Fibroblast of upper back skin (primary cell): ENCODE measurements at places on chromosomes 3 and 15.
A peak's percentile ranks its signal among the peaks of the same experiment; 100 is the strongest.

DNA sequence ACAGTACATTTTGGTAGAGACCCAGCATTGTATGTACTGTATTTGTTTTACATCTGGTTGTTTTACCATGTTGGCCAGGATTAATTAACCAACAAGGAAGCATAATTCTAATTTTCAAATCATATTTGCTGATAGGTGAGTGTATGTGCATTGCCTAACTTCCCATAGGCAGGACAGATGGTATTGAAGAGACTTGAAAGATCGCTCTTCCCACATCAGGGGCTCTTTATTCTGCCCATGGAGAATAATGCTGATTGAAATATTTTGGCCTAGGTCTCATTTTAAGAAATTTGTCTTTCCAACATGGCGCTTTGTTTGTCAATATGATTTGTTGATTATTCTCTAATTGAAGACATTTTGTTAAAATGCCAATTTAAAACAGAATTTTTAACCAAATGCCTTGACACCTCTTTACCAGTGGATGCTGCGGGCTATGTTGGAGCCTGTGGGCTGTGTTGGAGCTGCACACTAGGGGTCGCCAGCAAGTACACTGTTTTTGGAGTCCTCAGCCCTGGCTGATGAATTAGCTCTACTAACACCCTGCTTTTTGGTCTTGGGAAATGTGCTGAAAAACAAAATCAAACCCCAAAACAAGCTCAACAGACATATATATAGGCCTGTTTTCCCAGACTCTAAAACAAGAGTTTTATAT lies 5.3 kb downstream of the P2RY12 start:
- no peak for DNase-seq

GRCh38 chr3:117278424-117279190 lies 569.0 kb downstream of the TUSC7 start:
- DNase-seq, result peak; percentile 12

- no peak for DNase-seq
Measured at GRCh38 chr15:38611228-38611627, 46.6 kb upstream of the RASGRP1 start.

DNA sequence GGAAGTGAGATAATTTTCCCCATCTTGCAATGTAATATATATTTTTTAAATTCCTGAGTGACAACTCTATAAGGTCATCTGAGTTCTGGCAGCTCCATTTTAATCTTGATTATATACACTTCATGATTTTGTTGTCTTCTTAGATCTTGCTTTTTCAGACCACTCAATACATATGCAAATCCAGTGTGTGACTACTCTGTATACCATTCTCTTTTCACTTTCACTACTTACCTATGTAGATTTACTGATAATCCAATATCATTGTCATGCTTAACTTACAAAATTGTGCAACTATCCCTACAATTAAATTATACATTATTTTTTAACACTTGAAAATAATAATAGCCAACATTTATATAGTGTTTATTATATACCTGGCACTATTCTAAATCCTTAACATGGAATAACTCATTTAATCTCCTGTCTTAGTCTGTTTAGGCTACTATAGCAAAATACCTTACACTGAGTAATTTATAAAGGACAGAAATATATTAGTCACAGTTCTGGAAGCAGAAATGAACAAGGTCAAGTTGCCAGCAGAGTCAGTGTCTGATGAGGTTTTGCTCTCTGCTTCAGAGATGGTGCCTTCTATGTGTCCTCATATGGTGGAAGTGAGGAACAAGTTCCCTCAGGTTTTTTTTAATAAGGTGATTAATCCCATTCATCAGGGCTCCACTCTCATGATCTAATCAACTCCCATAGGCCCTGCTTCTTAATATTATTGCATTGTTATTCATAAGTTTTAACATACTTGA lies 338.5 kb downstream of the TUSC7 start:
- no peak for DNase-seq

- DNase-seq, result no peak
Measured at GRCh38 chr3:42476225-42477125, 26.0 kb upstream of the VIPR1 start.

GRCh38 chr3:36824443-36824842 lies 60.1 kb upstream of the DCLK3 start:
- no peak for DNase-seq

GRCh38 chr3:129230311-129231019 lies 18.9 kb upstream of the COPG1 start:
- DNase-seq, result peak; percentile 73

DNA sequence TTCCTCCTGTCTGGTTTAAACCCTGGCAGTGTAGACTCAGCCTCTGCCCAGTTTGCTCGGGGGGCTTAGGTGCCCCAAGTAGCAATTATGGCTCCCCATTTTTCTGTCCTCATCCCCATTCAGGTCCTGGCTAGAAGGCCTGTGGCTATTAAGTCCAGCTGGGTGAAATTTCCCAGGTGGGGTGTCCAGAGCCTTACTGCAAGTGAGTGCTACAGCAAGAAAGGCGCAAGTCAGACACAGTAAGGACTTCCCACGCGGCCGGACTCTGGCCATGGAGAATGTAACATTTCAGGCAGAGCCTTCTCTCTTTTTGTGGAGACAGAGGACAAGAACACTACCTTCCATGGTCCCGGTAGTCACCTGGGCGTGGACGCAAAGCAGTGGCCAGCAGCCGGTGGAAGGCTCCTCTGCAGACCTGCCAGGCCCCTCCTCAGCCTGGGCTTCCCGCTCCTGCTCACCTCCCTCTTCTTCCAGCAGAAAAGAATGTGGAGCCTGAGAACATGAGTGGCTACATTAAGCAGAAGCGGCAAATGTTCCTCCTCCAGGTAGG lies 23.3 kb downstream of the CFAP100 start:
- no peak for DNase-seq

DNA sequence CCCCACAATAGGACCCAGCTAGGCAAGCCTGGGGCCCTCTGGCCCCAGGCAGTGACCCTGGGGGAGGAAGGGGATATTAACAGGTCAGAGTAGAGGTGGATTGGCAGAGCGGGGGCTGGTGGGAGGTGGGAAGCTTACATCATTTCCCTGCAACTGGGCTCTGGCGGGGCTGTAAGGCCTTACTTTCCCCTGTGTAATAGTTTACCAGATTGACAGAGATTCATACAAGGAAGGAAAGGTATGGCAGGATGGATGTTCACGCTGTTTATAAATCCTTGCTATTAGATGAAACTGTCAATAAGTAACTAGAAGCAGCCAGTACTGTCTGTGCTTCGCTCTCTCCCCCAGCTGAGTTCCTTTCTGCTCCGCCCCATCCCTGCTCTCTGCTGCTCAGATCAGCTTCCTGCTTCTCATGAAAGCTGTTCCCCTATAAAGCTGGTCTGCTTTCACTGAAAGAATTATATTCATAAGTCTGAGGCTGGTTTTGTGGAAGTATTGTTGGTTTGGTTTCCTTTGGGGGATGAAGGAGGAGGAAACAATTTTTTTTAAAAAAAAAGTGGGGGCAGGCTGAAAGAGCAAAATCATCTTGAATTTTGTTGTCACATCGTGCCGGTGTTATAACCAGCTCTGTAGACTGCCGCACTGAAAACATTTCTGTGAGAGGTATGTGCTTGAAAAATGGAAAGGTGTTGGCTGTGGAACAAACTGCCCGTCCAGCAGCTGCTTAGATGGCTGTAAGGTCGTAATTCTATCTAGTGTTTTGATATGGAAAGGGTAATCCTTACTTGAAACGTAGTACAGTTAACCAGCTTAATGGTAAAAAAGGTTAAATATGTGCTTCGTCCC lies 76.4 kb downstream of the BBX start:
- DNase-seq, result peak; percentile 54

DNA sequence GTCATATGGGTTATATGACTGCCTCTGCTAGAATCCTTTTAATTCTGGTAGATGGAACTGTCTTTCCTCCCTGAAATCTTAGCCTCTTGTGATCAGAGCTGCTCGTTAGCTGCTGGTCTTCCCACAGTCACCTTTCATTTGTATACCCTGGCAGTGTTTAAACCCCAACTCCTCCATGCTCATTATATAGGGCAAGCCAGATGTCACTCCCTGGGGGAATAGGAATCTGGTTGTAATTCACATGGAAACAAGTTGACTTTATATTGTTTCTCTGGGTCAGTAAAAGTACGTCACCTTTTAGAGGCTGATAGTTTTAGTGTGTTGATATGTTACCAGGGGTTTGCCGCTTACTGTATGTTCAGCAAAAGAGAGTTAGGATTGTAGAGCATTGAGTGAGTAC lies 103.5 kb downstream of the ITPR1 start:
- no peak for DNase-seq

DNA sequence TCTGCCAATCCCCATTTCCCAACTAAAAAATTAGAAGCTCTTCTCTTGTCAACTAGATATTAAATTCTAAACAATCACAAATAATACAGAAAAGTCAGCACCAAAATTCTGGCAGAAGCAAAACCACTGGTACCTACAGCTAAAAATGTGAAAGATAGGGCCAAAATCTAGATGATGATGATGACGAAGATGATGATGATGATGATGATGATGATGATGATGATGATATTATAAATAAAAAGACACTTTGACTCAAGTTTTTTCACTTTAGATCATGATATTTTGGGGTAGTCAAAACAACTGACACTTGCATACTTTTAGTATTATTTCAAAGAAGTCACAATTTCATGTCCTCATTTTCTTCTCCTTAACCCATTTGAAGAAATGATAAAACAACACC lies 470.1 kb upstream of the NR2F2 start:
- DNase-seq, result no peak

GRCh38 chr3:173954647-173955046 lies 557.1 kb downstream of the NLGN1 start:
- DNase-seq, result no peak

- no peak for DNase-seq
Measured at GRCh38 chr15:101532865-101533264, 43.4 kb upstream of the PCSK6 start.

- peak; percentile 63 for DNase-seq
Measured at GRCh38 chr3:134211797-134212196, 38.9 kb downstream of the RYK start.

DNA sequence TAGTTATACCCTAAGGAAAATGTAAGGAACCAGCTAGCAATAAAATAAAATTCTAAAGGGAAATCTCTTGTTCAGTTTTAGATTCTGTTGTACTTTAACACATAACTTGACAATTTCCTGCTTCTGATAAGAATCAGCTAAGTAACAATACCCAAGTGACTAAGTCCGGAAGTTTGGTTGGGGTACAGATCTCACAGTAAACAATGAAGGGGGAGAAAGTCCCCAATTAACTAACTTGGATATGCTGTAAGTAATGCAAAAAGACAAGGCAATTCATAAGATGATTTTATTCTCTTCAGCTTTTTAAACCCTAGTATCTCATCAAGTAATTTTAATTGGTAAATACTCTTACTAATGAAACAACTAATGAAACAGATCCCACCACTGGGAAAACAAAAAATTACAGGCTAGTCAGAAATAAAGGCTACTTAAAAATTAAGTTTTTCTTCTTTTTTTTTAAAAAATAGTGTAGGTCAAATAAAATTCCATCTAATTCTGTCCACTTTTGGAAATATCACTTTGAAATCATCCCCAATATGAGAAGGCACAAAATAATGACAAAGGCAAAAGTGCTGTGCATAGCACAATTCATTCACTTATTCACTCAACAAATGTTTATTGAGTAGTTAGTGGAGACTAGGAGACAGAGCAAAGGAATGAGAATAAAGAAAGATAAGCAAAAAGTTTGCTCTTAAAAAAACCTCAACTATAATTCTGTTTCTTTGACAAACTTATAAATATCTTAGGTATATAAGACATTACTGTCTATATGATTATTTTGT lies 37.8 kb upstream of the IL20RB start:
- DNase-seq, result no peak

DNA sequence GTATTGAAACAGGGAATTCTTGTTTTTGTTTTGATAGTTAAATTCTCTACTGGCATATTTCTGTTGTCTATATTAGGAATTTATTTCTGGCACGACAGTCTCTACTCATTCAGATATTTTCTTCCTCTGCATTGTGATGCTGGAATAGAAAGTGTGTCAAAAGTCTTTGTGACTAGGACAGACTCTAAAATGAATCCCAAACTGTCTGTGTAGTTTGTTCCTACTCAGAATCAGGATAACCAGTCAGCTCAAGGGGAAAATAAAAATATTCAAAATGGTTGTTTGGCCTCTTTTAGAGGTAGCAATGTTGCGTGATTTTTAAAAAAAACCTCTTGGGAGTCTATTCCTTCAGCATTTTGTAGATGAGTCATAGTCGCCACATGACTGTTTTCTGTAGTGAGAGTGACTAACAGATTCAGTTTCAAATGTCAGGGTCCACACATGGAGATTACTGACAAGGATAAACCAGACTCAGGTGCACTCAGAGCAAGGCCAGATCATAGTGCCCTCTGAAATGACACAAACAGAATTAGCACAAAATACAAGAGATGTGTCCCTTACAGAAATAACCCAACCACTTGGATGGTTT lies 13.1 kb downstream of the SLC7A14 start:
- DNase-seq, result peak; percentile 72

DNA sequence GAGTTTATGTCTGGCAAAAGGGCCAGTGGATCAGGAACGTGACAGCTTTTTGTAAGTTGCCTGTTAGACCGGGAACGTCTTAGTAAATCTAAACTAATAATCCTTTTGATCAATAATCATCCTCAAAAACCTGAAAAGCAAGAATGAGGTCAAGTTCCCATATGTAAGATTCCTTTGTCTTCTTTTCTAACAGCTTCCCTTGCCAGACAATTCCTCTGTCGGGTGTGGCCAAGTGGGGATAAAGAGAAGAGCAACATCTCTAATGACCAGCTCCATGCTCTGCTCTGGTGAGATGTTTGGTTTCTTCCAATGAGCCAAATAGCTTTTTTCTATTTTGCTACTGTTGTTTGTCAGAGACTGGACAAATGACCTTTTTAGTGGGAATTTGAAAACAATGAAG lies 19.8 kb downstream of the FANCD2OS start:
- no peak for DNase-seq

DNA sequence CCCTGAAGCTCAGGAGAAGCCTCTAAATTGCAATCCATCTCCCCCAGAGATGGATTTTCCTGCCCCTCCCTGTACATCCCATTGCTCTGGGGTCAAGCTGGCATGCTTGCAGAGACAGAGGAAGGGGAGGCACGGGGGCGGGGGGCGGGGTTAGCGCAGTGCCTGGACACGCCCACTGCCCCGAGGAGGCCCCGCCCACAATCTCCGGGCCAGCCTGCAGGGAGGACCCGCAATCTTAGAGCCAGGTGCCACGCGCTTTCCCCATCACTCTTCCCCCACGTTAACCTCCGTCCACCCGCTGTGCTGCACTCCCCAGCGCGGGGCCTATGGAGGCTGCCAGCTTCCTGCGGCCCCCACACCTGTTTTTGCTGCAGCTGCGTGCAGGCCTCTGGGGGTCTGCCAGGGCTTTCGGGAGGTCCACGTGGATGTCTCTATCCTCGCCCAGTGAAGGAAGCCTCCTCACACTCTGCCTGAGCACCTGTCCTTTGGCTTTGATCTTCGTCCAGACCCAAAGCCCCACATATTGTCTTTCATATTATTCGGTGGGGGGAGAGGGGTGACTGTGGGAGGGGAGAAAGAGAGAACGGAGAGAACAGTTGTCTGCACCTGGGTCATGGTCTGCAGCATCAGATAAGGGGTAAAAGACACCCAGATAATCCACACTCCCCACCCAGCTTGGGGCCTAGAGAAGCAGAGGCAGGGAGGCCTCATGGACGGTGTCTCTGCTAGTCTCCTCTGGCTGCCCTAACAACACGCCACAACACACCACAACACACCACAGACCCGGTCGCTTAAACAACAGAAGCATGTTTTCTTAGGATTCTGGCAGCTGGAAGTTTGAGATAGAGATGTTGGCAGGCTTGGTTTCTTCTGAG lies 118.0 kb upstream of the MEF2A start:
- DNase-seq, result no peak
